Left ventricle myocardium superior (tissue), 1 donor: ENCODE measurements at places on chromosomes 7 and 10. TPM values are rescaled to one million over a fixed set of nuclear protein-coding genes. Genes with fewer than 3 reads are reported as not detected.

DNA sequence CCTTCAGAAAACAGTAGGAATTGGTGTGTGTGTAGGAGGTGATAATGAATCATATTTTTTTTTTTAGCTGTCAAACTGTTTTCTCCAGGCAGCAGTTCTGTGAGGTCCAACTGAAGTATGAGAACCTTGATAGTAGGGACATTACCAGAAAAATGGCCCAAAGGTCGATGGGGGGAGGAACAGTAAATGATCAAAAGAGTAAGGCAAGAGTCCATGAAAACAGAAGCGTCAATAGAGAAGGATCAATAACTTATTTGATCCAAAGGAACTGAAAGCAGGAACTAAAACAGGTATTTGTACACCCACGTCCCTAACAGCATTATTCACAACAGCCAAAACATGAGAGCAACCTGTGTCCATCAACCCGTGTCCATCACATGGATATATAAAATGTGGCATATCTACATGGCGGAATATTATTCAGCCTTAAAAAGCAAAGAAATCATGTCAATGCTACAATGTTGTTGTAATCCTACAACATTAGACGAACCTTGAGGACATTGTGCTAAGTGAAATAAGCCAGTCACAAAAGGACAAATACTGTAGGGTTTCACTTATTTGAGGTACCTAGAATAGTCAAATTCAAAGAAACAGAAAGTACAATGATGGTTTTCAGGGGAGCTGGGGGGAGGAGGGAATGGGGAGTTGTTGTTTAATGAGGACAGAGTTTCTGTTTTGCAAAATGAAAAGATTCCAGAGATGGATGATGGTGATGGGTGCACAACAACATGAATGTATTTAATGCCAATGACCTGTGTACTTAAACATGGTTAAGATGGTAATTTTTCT lies 214.0 kb upstream of the KLF14 start:
- no peak for DNase-seq

GRCh38 chr7:135362871-135363270 lies 129.2 kb downstream of the STRA8 start:
- no peak for DNase-seq

DNA sequence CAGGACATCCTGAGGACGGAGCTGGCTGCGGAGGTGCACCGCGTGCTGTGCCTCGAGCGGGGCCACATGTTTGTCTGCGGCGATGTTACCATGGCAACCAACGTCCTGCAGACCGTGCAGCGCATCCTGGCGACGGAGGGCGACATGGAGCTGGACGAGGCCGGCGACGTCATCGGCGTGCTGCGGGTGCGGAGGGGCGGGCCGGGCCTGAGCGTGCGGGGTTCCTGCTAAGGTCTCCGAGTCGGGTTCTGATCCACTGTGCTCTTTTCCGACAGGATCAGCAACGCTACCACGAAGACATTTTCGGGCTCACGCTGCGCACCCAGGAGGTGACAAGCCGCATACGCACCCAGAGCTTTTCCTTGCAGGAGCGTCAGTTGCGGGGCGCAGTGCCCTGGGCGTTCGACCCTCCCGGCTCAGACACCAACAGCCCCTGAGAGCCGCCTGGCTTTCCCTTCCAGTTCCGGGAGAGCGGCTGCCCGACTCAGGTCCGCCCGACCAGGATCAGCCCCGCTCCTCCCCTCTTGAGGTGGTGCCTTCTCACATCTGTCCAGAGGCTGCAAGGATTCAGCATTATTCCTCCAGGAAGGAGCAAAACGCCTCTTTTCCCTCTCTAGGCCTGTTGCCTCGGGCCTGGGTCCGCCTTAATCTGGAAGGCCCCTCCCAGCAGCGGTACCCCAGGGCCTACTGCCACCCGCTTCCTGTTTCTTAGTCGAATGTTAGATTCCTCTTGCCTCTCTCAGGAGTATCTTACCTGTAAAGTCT lies 10.4 kb downstream of the ATG9B start:
- DNase-seq: peak; percentile 81

- no peak for DNase-seq
Measured at GRCh38 chr10:55822096-55822495, 539.0 kb downstream of the ZWINT start.

DNA sequence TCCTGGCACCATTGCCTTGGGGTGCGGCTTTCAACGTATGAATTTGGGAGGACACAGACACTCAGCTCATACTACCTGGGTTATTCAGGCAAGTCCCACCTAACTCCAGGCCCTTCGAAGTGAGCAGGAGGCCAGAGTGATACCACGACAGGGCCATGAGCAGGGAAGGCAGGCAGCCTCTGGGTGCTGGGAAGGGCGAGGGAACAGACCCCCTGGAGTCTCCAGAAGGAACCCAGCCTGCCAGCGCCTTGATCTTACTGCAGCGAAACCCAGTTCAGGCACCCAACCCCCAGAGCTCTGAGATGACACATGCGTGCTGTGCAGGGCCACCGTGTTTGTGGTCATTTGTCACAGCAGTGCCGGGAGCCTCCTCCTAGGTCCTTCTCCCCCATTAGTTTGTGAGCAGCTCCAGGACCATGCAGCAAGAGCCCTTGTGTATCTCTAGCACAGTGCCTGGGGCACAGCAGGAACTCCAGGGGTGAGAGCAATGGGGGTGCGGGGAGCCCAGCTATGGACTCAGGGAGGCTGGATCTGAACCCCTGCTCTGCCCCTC lies 7.7 kb upstream of the INSIG1 start:
- DNase-seq: no peak

Gene GCK
- total RNA-seq: 1.4 TPM

DNA sequence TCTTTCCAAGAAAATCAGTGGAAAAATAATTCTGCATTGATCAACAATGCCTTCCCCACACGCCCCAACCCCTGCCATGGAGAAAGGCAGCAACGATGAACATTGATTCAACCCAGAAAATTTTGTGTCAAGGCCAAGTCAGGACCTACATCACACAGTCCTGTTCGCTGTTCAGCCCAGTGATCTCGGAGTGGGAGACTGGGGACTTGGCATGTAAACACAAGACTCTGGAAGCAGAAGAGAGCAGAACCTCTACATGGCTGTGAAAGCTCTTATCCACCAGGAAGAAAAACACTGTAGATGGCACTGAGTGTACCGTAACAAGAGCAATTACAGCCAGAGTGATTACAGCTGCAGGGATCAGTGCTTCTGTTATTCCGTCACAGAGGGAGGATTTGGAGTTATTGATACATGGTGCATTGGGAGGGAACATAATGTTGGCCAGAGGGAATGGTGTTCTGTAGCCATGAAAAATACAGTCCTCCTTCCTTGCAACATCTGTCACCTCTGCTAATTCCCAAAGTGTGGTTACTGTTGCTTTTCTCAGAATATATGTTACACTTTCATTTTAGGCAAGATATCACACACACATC lies 136.6 kb downstream of the IQUB start:
- DNase-seq: no peak

DNA sequence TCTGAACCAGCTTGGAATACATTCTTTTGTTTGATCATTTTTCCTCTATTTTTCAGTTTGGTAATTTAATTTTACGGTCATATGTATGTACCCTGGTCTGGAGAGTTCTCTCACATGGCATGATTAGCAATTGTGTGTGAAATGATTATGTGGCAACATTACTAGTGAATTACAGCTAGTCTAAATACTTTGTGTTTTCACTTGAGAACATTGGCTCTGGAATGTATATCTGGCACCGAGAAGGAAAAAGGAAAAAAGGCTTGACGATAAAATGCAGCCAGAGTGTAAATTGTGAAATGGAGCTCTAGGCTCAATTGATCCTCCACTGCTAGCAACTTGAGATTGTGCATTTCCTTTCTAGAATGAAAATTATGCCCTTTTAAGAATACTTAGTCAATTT lies 397.2 kb downstream of the EXOC4 start:
- no peak for DNase-seq

Gene SLC29A4
- 2.3 TPM for total RNA-seq

Gene PIP
- not detected for total RNA-seq

DNA sequence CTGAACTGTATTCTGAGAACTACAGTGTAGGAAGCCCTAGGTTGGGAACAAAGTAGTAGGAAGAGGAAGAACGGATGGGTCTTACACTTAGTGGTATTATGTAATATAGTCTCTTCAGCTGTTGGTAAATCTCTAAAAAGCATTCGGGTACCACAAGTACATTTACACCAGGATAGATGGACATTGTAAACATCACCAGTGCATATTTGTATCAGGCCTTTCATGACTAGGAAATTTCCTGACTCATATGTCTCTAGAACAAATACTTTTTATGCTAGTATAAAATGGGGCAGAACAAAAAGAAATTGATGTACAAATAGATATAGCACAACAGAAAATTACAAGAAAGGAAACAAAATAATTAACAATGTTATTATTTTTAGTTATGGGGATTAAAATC lies 21.5 kb upstream of the OR6B1 start:
- DNase-seq: no peak

Gene ATOH7
- total RNA-seq: not detected

Gene NEBL
- 781 TPM for total RNA-seq

Gene MSMB
- total RNA-seq: not detected

DNA sequence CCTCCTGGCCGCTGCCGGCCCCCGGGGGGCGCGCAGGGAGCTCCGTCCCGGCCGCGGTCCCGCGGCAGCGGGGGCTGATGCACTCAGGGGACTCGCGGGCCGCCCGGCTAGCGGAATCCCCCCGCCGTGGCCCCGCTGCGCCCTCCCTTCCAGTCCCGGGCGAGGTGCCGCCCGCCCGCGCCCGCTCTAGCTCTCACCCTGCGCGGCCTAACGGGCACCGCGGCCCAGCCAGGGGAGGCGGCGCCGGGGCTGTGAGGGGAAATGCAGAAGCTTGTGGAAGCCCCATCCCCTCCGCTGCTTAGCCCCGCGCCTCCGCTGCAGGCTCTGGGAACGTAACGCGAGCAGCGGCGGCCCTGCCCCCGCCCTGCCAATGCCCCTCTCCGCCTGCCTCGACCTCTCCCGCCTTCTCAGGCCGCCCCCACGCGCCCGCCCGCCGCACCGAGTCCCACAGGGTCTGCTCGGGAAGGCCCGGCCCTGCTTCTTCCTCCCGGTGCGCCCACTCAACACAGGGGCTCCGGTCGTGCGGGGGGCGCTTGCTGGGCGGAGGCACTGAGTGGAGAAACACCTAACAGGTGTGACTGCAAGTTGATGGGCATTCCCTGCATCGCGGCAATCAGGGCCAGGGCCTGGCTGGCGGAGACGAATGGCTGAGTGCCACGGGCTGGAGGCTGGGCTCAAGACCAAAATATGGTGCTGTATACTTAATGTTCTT lies 384 bp upstream of the TMEM229A start:
- peak; percentile 63 for DNase-seq

Gene AP5Z1
- total RNA-seq: 10.5 TPM

- no peak for DNase-seq
Measured at GRCh38 chr10:87925570-87925969, 62.1 kb downstream of the PTEN start.

- DNase-seq: no peak
Measured at GRCh38 chr7:18393465-18394118, 102.0 kb upstream of the HDAC9 start.

DNA sequence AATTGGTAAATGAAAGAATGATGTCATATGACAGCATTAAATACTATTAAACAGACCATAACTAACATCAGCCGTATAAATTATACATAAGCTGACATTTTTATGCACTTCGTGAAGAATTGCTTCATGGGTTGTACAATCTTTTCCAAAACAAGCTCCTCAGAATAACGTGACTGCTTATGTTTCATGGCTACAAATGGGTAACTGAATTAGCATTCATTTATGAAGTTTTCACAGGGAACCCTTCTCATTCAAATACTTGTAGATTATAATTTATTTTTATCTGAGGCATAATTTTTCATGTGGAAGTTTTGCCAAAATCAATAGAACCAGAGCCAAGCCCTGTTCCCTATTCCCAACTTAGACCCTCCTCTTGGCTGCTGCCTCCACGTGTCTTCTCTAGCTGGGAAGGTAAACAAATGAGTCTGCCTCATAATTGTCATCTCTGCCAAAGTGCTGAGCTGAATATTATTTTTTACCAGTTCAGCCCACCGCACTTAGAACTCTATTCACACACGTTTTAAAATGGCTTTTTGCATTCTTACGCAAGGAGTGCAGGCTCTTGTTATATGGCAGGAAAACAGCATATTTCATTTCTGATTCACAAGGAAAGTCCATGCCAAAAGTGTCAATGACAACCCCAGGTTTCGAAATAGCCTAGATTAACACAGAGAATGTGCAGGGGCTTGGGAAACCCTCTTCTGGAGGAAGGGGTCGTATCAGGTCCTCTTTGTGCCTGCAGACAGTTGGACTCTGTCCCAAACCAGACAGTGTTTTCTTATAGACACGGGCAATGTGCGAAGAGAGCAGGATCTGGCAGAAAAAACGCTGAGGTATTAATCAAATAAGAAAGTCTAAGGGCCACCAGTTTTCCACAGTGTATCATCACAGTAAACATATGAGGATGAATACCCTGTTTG lies 370.7 kb upstream of the MGMT start:
- DNase-seq: peak; percentile 41

DNA sequence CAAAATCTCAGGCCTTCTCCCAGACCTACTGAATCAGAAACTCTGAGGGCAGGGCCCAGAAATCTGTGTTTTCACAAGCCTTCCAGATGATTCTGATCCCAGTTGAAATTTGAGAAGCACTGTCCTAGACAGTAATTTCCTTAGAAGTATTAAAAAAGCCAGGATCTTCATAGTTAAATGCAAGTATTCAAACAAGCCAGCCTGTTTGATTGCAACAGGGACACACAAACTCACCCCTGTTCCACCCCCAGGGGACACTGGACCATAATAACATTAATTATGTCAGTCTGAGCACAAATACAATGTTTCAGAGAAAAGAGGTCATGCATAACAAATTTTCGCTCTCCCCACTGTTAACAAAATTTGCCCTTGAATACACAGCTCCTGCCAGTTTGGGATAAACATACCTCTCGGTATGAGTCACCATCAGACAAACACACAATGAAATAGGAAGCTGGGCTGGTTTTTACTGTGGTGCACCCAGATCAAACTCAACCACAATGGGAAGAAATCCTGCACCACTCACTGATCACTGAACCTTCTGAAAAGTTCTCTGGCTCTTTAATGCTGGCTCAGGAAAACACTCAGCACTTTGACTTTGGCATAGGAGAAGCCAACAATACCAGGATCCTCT lies 34.3 kb downstream of the ABLIM1 start:
- DNase-seq: no peak

Gene NUPR2
- total RNA-seq: not detected

Gene PODXL
- total RNA-seq: 61.2 TPM

GRCh38 chr7:53521638-53522184 lies 486.3 kb downstream of the POM121L12 start:
- DNase-seq: no peak

DNA sequence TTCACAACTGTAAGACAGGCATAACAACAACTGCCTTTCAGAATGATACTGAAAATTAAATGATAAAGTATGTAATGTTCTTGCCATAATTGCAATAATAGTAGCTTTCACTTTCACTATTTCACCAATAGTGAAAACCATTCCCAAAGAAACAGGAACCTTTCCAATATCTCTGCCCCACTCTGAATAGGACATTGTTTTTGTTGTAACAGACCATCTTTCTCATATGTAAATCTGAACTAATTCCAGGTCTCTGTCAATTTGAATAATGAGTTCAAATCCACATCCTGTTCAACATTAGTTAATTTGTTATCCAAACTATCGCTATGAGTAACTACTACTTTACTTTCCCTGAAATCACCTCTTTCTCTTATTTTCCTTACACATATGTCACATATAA lies 148.0 kb downstream of the LRRN3 start:
- DNase-seq: no peak

Gene SLC26A5
- not detected for total RNA-seq

Gene SRGN
- 42.8 TPM for total RNA-seq

Gene CFAP58
- 1.2 TPM for total RNA-seq

GRCh38 chr10:127142856-127143255 lies 53.5 kb downstream of the INSYN2A start:
- DNase-seq: no peak
